ENCODE measurements at places on chromosomes 5 and 9.

- no peak for DNase-seq
These were observed 39.4 kb downstream of the LYRM7 start for GRCh38 chr5:131210151-131210510.

DNA sequence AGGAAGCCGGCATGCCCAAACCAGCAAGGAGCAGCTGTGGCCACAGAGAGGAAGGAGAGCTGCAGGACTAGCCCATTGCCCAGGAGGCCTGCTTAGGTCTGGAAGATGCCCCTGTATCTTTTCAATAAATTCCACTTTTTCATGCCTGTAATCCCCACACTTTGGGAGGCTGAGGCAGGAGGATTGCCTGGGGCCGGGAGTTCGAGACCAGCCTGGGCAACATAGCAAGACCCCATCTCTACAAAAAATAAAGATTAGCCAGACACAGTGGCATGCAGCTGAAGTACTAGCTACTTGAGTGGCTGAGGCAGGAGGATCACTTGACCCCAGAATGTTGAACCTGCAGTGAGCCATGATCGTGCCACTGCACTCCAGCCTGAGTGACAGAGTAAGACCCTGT lies 5.3 kb upstream of the TSC1 start:
- DNase-seq: no peak

- no peak for DNase-seq
These were observed 128.9 kb upstream of the RAPGEF1 start for GRCh38 chr9:131868766-131869165.

DNA sequence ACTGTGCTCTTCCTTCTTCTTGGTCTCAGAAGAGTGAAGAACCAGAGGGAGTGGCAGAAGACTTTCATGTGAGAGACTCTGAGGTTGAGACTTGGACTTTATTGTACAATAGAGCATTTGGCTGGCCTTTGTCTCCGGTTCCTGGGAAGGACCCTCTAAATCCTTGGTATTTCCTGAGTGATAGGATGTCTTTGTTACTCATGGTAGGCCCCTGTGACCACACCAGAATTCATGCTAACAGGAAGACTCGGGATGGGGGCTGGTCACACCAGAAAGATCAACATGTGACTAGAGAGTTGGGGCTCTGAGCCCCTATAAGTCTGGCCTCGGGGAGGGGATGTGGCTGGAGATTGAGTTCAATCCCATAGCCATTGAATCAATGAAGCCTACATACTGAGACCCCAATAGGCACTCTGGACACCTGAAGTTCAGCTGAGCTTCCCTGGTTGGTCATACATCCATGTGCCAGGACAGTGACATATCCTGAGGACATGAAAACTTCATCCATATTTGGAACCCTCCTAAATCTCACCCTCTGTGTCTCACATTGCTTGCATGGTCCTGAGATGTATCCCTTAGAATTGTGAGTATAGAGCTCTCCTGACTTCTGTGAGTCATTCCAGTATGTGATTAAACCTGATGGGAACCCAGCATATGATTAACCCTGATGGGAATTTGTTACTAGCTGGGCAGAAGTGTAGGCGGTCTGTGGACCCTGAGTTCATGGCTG lies 201.7 kb downstream of the GADD45G start:
- no peak for DNase-seq

DNA sequence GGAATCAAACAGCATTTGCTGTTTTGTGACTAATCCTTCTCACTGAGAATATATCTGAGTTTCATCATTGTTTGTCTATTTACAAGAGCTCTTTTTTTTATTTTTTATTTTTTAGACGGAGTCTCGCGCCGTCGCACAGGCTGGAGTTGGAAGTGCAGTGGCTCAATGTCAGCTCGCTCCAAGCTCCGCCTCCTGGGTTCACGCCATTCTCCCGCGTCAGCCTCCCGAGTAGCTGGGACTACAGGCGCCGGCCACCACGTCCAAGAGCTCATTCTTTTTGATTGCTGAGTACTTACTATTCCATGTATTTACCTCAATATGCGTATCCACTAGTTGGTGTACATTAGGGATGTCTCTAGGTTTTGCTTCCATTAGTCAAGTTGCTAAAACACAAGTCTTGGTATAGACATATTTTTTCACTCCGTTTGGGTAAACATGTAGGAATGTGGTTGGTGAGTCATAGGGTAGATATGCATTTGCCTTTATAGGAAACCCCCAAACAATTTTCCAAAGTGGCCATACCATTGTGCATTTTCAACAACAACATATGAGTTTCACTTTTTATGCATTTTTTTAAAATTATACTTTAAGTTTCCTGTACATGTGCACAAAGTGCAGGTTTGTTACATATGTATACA lies 1005.0 kb upstream of the CDH10 start:
- no peak for DNase-seq

GRCh38 chr9:37534901-37535300 lies 41.3 kb downstream of the FBXO10 start:
- DNase-seq: no peak

Measured in inflammatory macrophage treated with lipopolysaccharide for 4 hours (primary cell).